ENCODE measurements at places on chromosomes 3 and 15.

DNA sequence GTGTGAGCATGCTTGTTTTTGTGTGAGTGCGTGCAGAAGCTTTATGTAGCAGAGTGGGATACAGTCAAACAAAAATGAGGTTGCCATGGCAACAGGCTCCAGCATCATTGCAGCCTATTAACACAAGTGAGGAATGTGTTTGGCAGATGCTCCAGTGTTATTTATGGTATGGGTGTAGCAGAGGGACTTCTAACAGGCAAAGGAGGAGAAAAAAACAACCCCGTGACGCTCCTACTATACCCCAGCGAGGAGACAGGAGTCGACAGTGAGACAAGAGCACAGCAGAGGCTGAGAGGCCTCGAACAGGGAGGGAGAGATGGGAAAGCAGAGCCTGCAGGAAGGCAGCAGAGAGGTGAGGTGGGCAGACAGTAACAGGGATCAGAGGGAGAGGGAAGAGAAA lies 4.9 kb downstream of the ADCY5 start:
- no peak for DNase-seq

DNA sequence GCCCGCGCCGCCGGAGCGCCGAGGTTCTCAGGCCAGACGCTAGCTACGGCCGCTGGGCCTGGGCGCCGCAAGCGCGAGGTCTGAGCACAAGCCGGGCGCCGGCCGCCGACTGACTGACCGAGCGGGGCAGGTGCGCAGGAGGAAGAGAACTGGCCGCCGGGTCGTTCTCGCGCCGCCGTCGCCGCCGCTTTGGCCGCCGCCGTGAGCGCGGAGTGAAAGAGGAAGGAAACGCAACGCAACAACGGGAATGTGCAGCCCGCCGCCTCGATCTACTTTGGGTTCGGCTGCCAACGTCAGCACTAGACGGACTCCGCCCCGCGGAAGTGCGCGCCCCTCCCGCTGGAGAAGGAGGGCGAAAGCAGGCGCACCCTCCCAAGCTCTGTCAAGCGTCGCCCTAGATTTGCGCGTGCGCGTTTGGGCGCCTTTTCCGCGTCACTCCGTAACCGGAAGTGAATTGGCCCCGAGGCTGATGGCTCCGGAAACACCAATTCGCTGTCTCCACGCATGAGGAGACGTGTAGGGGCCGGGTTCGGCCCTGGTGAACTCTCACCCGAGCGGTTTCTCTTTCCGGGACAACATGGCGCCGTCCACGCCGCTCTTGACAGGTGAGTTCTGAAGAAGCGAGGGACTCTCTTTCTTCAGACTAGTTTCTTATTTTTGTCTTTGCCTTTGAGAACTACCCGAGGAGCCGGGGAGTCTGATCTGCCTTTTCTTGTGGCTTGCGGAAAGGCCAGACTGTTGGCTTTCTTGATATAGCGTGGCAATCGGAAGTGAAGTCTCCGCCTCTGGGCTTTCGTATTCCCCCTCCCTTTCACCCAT lies at the start of the genes EIF2A and SERP1:
Gene EIF2A (plus strand): TSS at position 562 of the 819 bp plus-strand sequence. CDS start 16 bp downstream, at position 578.
Gene SERP1 (minus strand): TSS at position 271 of the 819 bp plus-strand sequence. CDS start 361 bp downstream, outside the sequence.
- peak; percentile 99 for DNase-seq

- DNase-seq = no peak
These were observed 20.3 kb downstream of the SPG21 start for GRCh38 chr15:64969401-64969800.

DNA sequence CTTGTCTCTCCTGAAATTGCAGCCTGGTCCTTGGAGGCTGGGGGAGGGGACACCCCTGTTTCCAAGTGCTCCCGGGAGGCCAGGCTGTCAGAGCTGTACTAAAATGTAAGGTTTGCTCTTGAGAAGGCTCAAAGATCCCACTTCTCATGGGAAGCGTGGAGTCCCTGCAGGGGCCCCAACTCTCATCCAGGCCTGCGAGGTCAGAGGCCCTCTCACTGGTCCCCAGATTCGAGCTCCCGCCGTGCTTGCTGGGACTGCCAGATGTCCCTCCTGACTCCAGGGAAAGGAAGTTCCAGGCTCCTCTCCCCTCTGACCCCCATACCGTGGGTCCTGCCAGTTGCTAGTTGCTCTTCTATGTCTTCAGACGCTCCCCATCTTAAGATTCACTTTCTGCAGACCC lies 14.5 kb upstream of the ANPEP start:
- DNase-seq = no peak

GRCh38 chr3:188306435-188307005 lies 152.6 kb downstream of the LPP start:
- no peak for DNase-seq

DNA sequence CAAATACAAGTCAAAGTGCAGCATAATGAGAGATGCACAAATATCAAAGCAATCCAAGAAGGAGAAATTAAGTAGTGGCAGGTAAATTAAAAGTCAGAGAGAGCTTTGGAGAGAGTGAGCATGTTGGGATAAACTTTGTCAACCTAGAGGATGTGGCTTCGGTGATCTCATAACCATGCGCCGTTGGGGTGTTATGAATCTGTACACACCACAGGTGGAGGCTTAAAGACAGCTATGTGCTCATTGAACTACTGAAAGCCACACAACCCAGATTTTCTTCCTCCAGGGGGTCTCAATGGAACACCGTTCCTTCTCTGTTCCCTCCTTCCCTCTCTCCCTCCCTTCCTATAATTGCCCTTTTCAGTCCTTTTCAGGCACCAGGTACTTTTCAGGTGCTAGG lies 52.0 kb downstream of the SUCNR1 start:
- no peak for DNase-seq

GRCh38 chr3:190644035-190644434 lies 130.2 kb downstream of the IL1RAP start:
- no peak for DNase-seq

- no peak for DNase-seq
These were observed 166.6 kb downstream of the SHQ1 start for GRCh38 chr3:72681598-72681997.

GRCh38 chr15:64024172-64025050 lies 21.9 kb downstream of the DAPK2 start:
- no peak for DNase-seq

DNA sequence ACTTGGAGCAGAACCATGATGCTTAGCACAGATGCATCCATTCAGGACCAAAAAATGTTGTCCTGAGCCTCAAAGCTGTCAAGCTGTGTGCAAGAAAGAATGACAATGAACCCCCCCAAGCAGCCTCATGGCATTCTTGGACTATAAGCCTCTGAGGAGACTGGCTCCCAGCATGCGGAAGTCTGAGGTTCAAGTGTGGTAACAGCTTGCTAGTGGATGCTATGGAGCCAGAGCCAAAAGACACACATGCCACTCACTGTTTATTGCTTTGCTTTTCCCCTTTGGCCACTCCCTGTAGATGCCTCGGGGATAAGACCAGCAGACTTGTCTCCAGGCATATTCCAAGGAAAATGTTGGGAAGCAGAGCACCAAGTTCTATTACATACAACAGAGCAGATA lies 38.2 kb upstream of the SNRK start:
- DNase-seq = no peak

GRCh38 chr15:85137489-85138168 lies 156.0 kb downstream of the PDE8A start:
- no peak for DNase-seq

GRCh38 chr3:46091046-46091445 lies 63.8 kb upstream of the XCR1 start:
- DNase-seq = no peak

GRCh38 chr15:40290918-40291574 lies 8.2 kb upstream of the ANKRD63 start:
- DNase-seq = no peak

DNA sequence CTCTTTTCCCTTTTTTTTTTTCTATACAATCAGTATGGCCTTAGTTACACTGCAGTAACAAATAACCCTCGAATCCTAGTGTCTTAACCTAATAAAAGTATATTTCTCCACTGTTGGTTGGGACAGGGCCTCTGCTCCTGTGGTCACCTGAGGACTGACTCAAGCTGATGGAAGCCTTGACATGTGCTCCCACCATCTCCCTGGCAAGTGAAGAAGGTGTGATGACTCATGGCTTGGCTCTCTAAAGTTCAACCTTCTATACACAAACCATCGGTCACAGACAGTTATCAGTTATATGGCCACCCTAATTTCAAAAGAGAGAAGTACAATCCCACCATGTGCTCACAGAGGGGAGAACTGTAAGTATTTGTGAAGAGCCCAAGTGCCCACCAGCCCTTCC lies 65.8 kb upstream of the CACNA2D3 start:
- DNase-seq = no peak
